IMR-90 (cell line): ENCODE measurements at places on chromosomes 5 and 9.

GRCh38 chr9:3862561-3862960 is 336.8 kb upstream of the RFX3 start:
- no peak for DNase-seq

- no peak for DNase-seq
These were observed 134.9 kb downstream of the MRPS30 start for GRCh38 chr5:44943647-44944046.

DNA sequence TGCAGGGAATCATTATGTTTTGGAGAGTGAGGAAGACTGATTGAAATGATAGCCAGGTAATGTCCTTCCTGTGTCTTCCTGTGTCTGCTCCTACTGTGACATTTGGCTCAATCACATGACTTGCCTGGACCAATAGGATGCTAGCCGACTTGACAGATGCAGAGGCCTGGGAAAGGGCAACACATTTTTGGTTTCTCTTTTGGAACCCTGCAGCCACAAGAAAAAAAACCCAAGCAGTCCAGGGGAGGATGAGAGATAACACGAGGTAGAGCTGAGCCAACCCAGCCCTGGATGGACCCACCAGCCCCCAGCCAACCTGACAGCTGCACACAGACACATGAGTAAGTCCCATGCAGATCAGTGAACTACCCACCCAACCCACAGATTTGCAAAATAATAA is 256.1 kb upstream of the SMARCA2 start:
- DNase-seq = no peak

DNA sequence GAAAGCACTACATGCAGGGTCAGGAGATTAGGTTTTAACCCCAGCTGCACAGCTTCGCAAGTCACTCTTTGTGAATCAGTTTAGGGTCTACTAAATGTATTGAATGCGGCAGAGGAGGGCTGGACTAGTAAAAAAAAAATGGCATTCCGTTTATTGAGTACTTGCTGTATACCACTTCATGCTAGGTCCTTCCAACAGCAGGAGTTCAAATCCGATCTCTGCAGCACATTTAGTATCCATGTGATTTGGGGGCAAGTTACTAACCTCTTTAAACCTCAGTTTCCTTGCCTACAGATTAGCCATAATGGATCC is 204.4 kb downstream of the SNCAIP start:
- DNase-seq = no peak

DNA sequence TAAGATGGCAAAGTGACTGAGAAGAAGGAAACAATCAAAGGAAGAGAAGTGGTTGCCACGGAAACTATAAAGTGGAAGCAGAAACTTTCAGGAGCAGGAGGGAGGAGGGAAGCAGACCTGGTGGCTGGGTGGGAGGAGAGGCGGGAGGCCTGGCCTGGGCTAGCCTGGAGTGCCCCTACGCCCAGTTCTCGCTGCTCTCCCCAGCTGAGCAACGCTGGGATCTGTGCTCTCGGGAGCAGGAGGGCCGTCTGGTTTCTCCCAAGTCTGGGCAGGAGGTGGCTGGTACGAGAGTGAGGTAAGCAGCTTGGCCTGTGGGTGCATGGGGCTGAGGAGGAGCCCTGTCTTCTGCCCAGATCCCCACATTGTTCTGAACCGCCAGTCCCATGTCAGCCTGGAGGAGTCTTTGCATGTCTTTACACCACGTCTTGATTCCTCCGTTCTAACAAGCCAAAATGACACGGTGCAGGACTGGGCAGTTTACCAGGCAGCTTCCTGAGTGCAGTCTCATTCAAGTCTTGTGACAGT is 15.0 kb upstream of the DAB2IP start:
- DNase-seq = peak; percentile 46

DNA sequence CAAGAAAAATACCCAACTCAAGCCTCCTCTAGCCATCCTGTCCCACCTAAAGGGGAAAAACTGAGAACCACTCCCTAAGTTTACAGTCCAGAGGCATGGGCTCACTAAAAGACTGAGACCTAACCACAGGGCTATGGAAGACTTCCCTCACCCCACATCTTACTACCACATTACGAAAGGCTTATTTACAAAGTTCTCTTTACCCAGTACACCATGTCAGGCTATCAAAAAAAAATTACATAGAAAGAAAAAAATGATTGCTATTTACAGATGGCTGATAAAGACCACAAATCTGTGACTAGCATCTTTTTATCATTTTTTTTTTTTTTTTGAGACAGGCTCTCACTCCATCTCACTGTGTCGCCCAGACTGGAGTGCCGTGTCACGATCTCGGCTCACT is 69.7 kb upstream of the TNPO1 start:
- DNase-seq = peak; percentile 6

GRCh38 chr5:75279321-75279720 is 42.6 kb upstream of the ANKRD31 start:
- DNase-seq = no peak

GRCh38 chr5:176899946-176900779 is 1.0 kb upstream of the HK3 start:
- DNase-seq = peak; percentile 5

- peak; percentile 87 for DNase-seq
These were observed 583.5 kb upstream of the TUSC1 start for GRCh38 chr9:26261503-26262330.

DNA sequence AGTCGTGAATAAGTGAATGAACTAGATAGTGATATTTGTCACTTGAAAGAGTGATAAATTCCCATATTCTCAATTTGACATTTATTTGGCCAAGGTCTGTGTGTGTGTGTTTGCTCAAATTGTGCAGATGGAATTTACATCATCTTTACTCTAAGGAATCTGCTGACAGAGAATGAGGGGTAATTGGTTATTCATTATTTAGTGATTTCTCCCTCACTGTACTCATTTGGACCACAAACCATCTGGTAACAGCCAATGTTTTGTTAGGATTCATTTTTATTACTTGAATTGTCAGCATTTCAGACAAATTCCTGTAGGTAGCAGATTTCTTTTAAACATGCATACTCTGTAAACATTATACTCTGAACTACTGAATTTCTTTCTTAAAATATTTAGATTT is 15.6 kb downstream of the VCAN start:
- peak; percentile 34 for DNase-seq

DNA sequence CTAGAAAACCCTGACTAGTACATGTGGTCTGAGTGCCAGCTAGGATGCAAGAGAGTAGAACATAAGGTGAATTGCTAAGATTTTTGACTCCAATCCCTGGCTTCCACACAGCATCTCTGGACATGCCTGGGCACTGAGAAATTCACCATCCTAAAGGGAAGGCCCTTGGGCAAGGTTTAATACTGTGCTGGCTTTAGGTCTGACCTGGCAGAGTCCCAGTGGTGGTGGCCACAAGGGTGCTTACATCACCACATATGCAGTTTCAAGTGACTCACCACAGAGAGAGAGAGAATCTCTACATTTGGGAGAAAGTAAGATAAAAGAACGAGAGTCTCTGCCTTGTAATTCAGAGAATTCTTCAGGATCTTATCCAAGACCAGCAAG is 661.6 kb upstream of the C9orf72 start:
- peak; percentile 1 for DNase-seq

GRCh38 chr9:35609001-35609819 is 4.1 kb downstream of the TESK1 start:
- no peak for DNase-seq

DNA sequence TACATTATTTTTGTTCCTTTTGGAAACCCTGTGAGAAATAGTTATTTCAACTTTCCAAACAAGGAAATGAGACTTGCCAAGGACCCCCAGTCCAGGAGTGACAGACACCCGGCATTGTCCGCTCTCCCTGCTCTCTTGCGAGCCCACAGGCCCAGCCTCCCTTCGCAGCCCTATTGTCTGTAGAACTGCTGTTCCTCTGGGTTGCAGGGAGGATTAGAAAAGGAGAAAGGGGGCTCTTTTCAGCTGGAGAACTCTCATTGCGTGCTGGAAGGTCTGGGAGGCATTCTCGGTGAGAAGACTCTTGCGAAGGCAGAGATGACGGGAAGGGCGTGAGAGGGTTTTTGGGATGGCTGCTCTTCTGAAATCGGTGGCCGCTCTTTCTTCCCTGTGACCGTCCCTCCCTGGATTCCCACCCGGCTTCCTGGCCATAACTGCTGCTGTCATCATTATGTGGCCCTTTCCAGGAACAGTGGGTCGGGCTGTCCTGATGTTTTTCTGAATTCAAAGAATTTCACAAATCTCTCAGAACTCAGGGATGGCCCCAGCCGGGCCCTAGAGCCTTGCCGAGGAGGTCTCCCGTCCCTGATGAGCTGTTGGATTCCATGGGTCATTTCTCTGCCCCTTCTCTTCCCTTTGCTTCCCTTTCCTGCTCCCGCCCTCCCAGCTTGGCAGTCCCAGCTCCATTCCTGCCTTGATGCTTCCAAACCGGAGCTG is 29.8 kb downstream of the STC2 start:
- DNase-seq = no peak

- DNase-seq = no peak
These were observed 127.5 kb downstream of the PPP2R2B start for GRCh38 chr5:146751054-146751453.

GRCh38 chr9:17614903-17615302 is 36.0 kb downstream of the SH3GL2 start:
- peak; percentile 6 for DNase-seq

- DNase-seq = no peak
These were observed 54.2 kb downstream of the PRELID2 start for GRCh38 chr5:145780982-145781381.

DNA sequence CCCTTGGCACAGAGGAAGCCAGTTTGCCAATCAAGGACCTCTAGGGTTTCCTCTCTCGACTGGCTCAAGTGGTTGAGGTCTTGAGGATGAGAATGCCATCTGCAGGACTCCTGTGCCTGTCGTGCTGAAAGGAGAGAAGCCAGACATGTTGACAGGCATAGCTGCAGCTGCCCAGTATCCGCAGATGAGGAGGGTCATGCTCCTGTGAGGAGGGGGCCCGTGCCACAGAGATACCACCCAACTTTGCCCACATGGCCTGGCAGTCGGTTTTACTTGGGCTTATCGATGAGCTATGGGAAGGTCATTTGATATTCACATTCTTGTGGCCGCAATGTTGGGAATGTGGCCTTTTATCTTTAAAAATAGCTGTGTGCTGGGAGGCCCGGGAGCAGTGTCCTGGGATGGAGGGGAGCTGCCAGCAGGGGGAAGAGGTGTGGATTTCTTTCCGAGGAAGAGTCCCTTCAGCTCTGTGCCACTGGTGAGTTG is 17.4 kb downstream of the FRMPD1 start:
- no peak for DNase-seq

DNA sequence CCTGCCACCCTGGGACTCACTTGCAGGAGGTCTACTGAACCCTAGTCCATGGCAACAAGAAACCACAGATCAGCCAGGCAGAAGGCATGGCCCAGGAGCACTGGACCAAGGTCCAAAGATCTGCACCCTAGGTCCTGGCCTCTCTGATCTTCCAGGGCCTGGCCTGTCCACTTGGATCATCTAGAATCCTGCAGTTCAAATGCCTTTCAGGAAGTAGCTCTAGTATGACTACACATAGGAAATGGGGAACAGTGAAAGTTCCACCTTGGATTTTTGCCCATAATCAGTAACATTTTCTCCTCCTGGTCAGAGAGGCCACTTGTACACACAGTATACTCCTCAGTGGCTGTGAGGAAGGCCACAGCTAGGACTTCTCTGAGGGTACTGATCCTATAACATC is 11.5 kb downstream of the ANXA6 start:
- no peak for DNase-seq

- no peak for DNase-seq
These were observed 190.0 kb downstream of the OLFM1 start for GRCh38 chr9:135277219-135278201.

DNA sequence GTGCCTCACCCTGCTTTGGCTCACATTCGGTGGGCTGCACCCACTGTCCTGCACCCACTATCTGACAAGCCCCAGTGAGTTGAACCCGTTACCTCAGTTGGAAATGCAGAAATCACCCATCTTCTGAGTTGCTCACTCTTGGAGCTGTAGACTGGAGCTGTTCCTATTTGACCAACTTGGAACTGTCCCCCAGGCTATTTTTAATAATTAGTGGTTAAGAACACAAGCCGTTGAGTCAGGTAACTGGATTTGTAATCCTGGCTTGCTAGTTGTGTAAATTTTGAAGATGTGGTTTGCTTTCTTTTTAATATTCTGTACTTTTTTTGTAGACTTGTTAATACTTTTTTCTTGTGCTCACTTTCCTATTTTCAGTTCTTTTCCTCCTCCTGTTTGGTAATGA is 81.2 kb downstream of the CNTLN start:
- no peak for DNase-seq

- no peak for DNase-seq
These were observed 190.3 kb upstream of the NMUR2 start for GRCh38 chr5:152595405-152595804.

GRCh38 chr9:14395317-14396082 is 81.6 kb upstream of the NFIB start:
- no peak for DNase-seq

DNA sequence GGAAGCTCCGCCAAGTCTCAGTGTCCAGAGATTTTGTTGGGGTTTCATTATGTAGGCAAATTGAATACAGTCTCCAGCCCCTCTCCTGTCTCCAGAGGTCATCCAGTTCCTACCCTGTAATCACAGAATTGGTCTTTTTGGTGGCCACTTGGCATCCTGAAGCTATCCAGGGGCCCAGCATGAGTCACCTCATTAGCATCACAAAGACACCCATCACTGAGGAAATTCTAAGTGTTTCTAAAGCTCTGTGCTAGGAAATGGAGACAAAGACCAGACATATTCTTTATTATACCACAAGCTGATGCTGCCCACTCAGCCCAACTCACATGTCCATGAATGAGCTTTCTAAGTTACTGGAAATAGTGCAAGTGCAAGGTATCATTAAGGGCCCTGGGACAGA is 229.9 kb downstream of the DOCK8 start:
- no peak for DNase-seq

- DNase-seq = no peak
These were observed 3.0 kb downstream of the NADK2 start for GRCh38 chr5:36238502-36239295.

DNA sequence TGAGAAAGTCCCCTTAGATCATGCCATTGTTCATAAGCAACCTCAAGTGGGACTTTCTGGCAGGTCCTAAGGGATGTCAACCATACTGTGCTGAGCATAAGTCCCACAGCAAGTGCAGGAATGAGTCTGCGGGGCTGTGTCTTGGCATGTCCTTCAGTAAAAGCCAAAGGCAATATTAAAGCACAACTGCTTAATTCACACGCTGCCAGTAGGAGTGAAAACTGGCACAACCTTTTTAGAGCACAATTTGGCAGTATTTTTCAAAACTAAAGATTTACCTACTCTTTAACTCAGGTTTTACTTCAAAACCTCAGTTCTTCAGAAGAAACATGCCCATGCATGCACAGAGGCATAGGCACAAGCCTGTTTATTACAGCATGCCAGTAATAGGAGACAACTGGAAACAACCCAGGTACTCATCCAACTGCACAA is 24.4 kb upstream of the SMAD5 start:
- no peak for DNase-seq

- no peak for DNase-seq
These were observed 2.0 kb upstream of the SPINK9 start for GRCh38 chr5:148333262-148333849.

GRCh38 chr9:126690431-126691051 is 76.8 kb downstream of the LMX1B start:
- no peak for DNase-seq
